Choroid plexus epithelial cell (primary cell): ENCODE measurements at places on chromosomes 2 and 18.

DNA sequence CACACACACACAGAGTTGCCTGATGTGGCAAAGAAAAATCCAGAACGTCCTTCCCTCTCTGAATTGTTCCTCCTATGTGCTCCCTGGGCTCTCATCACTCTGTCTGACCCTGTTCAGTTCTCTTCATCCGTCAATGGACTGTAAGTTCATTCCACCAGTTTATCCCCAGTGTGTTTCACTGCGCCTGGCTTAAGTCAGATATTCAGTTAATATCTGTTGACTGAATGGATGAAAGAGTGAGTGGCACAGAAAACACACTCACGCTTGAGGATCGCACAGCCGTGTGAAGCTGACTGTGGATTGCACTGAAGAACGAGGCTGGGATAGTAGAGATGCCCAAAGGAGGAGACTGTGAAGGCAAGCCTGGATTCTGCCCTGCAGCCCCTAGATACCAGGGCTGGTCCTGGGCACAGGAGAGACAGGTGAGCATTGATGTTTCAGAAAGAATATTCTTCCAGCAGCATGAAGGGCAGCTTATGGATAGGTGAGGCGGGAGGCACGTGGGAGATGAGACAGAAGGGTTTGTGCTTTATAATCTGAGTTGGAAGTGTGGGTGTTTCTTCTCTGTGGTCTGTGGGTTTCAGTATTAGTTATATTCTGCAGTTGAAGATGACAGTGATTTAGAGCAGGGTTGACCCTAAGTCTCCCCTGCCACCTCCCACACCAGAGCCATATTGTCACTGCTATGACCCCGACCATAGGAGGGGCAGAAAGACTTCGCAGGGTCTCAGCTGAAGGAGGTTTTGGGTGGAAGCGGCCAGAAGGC lies 129.9 kb downstream of the SOCS6 start:
- no peak for DNase-seq

GRCh38 chr2:70523996-70524965 lies 29.3 kb downstream of the TGFA start:
- no peak for DNase-seq

DNA sequence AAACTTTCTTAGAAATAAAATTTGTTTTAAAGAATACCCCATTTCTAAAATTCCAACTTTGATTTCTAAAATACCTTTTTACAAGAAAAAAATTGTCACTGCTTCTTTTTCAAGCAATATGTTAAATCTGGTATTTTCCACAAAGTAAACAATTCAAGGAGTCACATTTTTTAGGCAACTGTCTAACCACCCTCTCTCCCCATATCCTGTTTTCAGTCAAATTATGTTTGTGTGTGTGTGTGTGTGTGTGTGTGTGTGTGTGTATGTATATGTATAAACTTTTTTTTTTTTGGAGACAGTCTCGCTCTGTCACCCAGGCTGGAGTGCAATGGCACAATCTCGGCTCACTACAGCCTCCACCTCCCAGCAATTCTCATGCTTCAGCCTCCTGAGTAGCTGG lies 59.3 kb downstream of the ADNP2 start:
- no peak for DNase-seq

- peak; percentile 51 for DNase-seq
Observed at GRCh38 chr18:26089293-26090129, 902 bp downstream of the SS18 start.

GRCh38 chr18:59822612-59823550 lies 76.9 kb upstream of the PMAIP1 start:
- DNase-seq: no peak
